HEK293T (cell line): ENCODE measurements at places on chromosomes 5 and 9.

GRCh38 chr9:108994695-108995094, 18.6 kb downstream of the CTNNAL1 start:
- DNase-seq = no peak

DNA sequence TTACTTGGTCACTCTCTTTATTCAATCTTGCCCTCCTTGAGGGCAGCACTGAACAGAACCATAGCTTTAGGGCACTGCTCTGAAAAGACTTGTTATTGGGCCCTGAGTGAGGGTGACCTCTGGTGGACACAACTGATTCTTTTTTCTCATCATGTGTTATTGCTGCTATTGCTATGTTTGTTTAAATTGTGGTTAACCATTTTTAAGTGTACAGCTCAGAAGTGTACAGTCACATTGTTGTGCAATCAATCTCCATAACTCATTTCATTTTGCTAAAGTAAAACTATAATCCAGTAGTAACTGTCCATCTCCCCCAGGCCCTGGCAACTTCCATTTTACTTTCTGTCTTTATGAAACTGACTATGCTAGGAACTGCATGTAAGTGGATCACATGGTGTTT, 351.1 kb upstream of the RIOK2 start:
- peak; percentile 38 for DNase-seq

DNA sequence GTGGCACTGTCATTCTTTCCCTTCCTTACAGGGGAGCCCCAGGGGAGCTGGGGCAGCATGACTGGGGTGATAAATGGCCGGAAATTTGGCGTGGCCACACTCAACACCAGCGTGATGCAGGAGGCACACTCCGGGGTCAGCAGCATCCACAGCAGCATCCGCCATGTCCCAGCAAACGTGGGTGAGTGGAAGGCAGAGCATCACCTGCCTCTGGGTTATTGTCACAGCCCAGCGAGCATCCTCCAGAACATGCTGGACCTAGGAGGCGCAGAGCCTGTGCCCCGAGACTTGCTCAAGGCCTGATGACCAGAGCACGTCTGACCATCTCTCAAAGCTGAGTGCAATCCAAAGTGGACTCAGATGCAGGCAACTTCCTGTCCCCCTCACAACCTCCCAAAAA, 22.2 kb upstream of the ASS1 start:
- DNase-seq = no peak

DNA sequence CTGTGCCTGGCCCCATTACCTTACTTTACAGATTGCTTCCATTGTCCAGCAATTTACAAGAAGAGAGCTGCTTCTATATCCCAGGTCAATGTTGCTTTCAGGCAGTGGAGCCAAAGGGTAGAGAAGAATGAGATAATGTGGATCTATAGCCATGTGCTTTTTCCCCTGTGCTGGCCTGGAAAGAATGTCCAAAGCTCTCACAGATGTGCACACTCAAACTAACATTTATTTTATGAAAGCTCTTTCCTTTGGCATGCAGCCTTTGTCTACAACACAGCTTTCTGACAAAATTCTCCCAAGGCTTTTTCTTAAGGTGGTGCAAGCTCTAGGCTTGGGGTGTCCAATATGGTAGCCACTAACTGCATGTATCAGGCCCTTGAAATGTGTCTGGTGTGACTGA, 217.3 kb downstream of the LRRC70 start:
- no peak for DNase-seq

GRCh38 chr5:168978500-168978899, 322.4 kb downstream of the SLIT3 start:
- DNase-seq = no peak

DNA sequence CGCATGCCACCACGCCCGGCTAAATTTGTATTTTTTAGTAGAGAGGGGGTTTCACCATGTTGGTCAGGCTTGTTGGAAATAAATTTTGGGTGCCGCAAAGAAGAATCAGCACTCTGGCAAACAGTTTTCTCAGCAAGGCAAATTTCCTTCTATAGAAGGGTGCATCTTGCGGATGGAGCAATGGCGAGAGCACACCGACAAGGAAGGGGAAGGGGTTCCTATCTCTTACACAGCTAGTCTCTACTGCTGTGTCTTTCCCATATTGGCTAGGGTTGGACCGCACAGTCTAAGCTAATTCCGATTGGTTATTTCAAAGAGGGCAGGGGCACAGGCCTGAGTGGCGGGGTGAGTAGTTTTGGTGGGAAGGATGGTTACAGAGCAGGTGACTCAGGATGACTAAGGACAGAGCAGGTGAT, 707 bp downstream of the GTF3C5 start:
- no peak for DNase-seq
